Stimulated activated CD8-positive, alpha-beta memory T cell treated with anti-CD3 and anti-CD28 coated beads, Interleukin-15, amount 100 ng/mL, for 1 hour (primary cell): ENCODE measurements at places on chromosomes 11 and 22.

- DNase-seq = peak; percentile 17
Measured at GRCh38 chr22:23216461-23217170, 36.3 kb downstream of the BCR start.

DNA sequence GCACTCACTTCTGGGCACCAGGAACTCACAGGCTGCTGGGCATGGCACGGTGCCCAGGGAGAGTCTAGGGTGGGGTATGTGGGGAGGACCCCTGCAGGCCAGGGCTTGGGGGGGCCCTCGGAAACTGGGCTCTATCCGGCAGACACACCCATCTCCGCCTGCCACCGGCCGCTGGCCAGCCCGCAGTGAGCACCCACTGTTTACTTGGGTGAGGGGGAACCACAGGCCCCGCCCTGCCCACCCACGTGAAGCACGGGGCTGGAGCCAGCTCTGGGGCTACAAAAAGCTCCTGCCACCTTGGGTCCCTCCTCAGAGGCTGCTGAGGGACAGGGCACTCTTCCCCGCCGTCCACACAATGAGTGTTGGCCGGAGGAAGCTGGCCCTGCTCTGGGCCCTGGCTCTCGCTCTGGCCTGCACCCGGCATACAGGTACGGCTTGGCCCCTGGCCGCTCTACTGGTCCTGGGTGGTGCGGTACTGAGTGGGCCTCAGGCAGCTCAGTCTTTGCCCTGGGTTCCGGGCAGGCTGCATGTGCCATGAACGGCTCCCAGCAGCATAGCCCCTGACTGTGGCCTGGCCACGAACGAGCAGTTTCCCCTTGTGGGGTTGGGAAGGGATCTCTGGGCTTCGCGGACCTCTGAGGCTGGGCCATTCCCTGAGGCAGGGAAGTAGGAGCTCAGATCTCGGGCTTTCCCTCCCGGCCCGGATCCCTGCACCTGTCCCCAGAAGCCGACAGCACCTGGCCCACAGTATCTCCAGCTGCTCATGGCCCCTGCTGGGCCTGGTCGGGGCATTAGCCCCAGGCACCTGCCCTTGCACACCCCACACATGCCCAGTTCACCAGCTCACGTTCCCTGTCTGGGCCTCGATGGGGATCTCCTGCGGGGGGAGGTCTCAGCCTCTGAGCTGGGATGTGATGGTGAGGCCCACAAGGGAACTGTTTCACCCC lies at the start of gene MUC5AC:
Gene MUC5AC (plus strand): TSS at position 309 of the 947 bp plus-strand sequence. CDS start 47 bp downstream, at position 356.
- DNase-seq = no peak

- DNase-seq = no peak
Measured at GRCh38 chr11:82903843-82904586, 2.5 kb downstream of the DDIAS start.

- no peak for DNase-seq
Measured at GRCh38 chr11:64790205-64791095, 12.1 kb upstream of the SF1 start.

- no peak for DNase-seq
Measured at GRCh38 chr11:11760838-11761237, 80.9 kb upstream of the USP47 start.
